HT1080 (cell line): ENCODE measurements at places on chromosomes 2 and 18. TPM values are rescaled to one million over a fixed set of nuclear protein-coding genes. Genes with fewer than 3 reads are reported as not detected.

- DNase-seq: no peak
Measured at GRCh38 chr2:96093528-96093927, 22.8 kb downstream of the ADRA2B start.

NEDD4L gene
- total RNA-seq: 76.3 and 83.9 TPM in 2 replicates

- DNase-seq: no peak
Measured at GRCh38 chr2:147999126-147999525, 21.4 kb downstream of the ORC4 start.

SERPINB12 gene
- total RNA-seq: not detected in 2 replicates

DNA sequence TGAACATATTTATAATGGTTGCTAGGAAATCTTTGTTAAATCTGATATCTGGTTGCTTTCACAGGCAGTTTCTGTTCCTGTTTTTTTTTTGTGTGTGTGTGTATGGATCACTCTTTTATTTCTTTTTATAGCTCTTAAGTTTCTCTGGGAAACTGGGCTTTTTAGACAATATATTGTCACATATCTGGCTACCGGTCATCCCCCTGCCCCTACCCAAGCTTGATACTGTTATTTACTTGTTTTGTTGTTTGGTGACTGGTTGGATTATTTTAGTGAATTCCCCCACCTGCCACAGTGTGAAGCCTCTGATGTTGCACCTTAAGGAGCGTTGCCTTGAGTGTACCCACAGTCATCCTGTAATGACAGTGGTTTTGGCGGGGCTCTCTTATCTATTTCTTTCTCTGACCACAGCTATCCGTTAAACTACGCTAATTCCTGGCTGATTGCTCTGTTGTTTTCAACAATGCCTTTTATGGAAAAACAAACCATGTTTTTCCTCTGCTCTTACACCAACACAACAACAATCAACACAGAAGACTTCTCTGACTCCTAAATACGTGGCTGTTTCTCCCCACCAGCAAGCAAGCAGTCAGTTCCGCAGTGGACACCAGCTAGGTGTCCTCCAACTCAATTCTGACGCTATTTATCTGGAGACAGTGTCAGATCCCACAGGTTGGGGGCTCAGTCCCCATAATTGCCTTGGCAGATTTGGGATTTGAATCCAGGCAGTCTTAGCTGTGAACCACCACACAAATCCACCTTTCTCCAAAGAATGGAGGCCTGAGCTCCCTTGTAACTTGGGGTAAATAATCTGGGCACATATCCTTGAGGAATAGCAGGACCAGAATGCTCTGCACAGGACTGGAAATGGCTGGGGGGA, 10.9 kb downstream of the GNLY start:
- no peak for DNase-seq
